ENCODE measurements at places on chromosomes 6 and 20.
A peak's percentile ranks its signal among the peaks of the same experiment; 100 is the strongest.

GRCh38 chr6:83536034-83536646 lies 23.8 kb downstream of the PRSS35 start:
- peak; percentile 68 for DNase-seq
- H3K27me3 ChIP-seq: peaks cover 11% of the 10 kb centered on the region
- H3K4me1 ChIP-seq: no peaks in the 10 kb centered on the region
- no peaks in the 10 kb centered on the region for H3K36me3 ChIP-seq
- no peak overlapping the region for H3K27ac ChIP-seq

DNA sequence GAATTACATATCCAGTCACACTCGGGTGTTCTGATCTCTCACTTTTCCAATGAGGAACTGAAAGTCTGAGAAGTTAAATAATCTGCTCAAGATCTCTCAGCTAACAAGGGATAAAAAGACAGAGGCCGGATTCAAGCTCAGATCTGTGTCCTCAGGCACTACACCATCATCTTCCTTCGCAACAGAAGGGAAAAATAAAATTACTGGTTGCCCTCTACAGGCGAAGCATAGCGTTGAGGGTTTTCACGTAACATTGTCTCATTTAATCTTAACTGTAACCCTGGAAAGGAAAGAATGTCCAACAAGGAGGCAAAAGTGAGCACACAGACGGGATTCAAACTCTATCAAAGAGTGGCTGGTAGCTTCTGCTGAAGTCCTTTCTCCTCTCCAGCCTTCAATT lies 67.8 kb upstream of the ANKEF1 start:
- no peaks in the 10 kb centered on the region for H3K4me1 ChIP-seq
- no peaks in the 10 kb centered on the region for H3K36me3 ChIP-seq
- H3K27ac ChIP-seq: no peak overlapping the region
- DNase-seq: no peak
- no peak overlapping the region for H3K4me3 ChIP-seq

DNA sequence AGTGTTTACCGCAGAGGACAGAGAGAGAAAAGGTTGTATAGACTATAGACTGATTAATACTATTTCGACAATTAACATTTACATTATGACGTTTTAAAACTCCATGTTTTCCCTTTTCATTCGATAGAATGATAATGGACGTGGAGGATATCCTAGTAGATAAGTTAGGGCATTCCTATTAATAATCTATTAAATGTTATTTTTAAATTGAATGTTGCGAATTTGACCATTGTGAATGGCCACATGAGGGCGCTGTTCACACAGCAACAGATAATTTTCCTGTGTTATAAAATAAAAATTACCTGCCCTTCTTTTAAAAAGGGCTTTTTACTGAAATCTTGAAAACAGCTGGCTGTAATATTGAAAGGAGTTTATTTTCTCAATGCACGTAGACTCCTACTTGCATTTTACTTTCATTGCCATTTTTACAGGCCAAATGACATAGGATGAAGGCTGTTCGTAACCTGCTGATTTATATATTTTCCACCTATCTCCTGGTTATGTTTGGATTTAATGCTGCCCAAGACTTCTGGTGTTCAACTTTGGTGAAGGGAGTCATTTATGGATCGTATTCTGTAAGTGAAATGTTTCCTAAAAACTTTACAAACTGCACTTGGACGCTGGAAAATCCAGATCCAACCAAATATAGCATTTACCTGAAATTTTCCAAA lies 3.3 kb downstream of the ADGRB3 start:
- peaks cover 79% of the 10 kb centered on the region for H3K27me3 ChIP-seq
- no peak overlapping the region for H3K27ac ChIP-seq
- no peak overlapping the region for H3K4me3 ChIP-seq

DNA sequence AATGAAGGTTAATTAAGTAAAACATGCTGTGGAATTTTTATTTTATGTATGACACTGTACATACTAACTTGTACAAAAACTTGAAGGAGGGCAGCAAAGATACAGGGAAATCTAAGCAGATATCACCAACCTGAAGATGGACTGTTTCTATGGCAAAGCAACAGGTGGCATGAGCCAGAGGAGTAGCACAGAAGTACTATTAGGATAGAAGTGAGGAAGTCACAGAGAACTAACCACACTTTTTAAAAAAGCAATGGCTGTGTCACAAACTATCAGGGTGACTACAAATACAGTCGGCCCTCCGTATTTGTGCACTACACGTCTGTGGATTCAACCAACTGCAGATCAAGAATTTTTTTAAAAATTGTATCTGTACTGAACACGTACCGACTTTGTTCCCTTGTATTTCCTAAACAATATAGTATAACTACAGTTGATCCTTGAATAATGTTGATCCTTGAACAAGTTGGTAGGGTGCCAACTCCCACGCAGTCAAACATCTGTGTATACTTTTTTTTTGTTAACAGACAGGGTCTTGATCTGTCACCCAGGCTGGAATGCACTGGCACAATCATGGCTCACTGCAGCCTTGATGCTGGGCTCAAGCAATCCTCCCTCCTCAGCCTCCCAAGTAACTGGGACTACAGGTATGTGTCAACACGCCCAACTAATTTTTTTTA lies 61.0 kb downstream of the NUDT3 start:
- peaks cover 45% of the 10 kb centered on the region for H3K36me3 ChIP-seq
- peak overlapping the region; percentile 56 for H3K27ac ChIP-seq
- H3K4me1 ChIP-seq: peaks cover 40% of the 10 kb centered on the region
- no peaks in the 10 kb centered on the region for H3K27me3 ChIP-seq
- DNase-seq: no peak
- H3K4me3 ChIP-seq: no peak overlapping the region

DNA sequence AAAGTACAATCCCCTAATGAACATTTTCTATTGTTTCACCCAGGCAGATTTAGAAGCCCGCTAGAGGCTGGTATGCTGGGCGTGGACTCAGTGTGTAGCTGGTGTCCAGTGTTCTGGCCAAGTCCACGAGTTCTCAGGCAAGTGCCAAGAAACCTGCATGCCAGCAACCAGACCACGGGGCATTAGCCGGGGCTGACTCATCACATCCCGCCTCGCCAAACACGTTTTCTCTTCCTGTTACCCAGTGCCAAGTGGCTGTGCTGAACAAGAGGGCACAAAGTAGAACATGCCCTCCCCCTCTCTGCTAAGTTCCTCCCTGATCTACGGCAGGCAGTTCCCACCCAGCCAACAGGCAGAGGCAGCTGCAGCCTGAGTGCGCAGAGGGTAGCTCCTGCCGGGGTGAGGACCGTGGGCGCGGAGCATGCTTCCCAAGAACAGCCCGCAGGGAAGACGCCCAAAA lies 29.6 kb downstream of the RAMACL start:
- peaks cover 7% of the 10 kb centered on the region for H3K36me3 ChIP-seq
- no peak overlapping the region for H3K27ac ChIP-seq
- peaks cover 6% of the 10 kb centered on the region for H3K4me1 ChIP-seq
- H3K4me3 ChIP-seq: no peak overlapping the region
- DNase-seq: no peak
- H3K27me3 ChIP-seq: peaks cover 24% of the 10 kb centered on the region
